ENCODE measurements at places on chromosomes 6 and 20.

- no peak for DNase-seq
These were observed 65.0 kb upstream of the SIRPA start for GRCh38 chr20:1830240-1830639.

GRCh38 chr20:35111141-35111888 lies 18.7 kb upstream of the TRPC4AP start:
- DNase-seq = no peak

- DNase-seq = no peak
These were observed 45.4 kb downstream of the MYB start for GRCh38 chr6:135226537-135226936.

GRCh38 chr20:60244373-60245146 lies 286.3 kb downstream of the CDH26 start:
- no peak for DNase-seq

DNA sequence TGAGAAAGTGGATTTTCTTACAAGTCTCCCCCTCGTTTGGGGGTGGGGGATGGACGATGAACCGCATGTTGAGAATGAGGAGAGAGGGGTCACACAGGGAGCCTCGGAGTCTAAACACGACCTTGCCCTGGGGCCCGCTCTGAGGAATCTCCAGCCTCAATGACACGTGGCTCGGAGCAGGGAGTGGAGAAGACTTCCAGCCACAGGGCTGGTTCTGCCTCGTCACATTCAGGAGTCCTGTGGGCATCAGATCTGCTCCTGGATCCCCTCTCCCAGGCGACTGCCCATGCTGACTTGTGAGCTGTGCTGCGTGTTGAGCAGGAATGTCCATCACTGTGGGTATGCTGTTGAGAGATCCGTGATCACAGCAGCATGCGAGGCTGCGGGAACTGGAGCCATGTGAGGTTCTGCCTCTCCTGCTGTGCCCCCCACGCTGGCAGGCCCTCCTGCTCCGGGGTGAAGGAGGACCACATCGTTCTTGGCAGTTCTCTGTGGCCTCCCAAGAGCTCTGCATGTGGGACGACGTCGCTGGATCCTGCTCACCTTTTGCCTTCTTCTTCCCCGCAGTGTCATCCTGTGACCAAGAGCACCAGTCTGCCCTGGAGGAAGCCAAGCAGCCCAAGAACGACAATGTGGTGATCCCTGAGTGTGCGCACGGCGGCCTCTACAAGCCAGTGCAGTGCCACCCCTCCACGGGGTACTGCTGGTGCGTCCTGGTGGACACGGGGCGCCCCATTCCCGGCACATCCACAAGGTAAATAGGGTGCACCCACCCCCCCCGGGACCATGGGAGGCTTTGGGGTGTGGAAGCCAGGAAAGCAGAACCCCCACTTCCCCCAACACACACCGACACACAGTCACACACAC lies 157.5 kb downstream of the SMOC2 start:
- DNase-seq = no peak

DNA sequence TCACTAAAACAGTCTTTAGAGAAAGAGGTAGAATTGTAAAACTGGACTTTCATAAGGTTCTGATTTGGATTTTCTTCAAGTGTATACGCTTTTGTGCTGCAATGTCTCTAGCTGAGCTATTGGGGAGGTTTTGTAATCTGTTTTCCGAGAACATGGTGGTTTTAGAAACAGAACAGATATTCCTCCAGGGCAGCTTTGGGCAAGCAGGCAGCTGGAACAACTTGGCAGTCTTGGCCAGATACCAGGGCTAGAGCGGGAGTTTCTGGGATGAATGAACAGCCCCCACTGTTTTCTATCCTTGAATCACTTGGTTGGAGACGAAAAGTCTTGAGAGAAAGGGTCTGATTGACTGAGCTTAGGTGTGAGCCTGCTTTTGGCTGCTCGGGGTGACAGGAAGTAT lies 17.1 kb upstream of the ARMC2 start:
- no peak for DNase-seq

GRCh38 chr20:44701118-44701857 lies 13.9 kb upstream of the CCN5 start:
- no peak for DNase-seq

DNA sequence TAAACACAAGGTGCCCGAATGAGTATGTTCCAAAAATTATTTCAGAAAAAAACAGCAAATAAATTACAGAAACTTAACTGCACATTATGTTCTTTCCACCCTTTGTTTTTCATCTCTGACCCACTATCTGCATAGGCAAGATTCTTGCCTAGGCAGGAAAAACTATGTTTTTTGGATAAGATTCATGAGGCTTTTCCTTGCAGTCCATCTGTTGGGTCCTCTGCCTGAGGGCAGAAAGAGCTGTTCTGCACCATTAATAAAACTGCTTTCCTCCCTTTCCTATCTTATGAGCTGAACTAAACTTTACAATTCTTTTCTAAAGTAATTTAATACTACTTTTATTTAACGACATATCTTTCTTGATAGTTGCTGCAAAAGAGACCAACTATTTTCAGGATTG lies 21.1 kb downstream of the ENPP1 start:
- no peak for DNase-seq

DNA sequence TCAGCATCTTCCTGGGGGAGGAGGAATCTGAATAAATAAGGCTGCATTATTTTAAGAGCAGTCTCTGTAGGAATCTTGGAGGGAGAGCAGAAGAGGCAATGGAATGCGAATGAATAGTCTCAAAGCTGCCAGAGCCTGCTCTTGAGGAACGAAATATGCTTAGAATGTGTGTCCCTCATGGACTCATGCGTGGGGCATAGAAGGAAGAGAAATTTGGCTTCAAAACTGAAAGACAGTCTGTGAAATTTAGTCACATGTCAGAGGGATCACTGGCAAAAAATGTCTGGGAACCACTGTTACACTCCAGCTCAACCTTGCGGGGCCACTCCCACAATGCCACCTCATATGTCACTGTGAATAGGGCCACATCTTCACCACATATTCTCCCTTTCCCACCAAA lies 95.5 kb downstream of the GJA10 start:
- DNase-seq = no peak

GRCh38 chr6:71332012-71332411 lies 43.4 kb downstream of the OGFRL1 start:
- DNase-seq = no peak

GRCh38 chr6:36959555-36960250 lies 5.2 kb downstream of the PI16 start:
- no peak for DNase-seq

DNA sequence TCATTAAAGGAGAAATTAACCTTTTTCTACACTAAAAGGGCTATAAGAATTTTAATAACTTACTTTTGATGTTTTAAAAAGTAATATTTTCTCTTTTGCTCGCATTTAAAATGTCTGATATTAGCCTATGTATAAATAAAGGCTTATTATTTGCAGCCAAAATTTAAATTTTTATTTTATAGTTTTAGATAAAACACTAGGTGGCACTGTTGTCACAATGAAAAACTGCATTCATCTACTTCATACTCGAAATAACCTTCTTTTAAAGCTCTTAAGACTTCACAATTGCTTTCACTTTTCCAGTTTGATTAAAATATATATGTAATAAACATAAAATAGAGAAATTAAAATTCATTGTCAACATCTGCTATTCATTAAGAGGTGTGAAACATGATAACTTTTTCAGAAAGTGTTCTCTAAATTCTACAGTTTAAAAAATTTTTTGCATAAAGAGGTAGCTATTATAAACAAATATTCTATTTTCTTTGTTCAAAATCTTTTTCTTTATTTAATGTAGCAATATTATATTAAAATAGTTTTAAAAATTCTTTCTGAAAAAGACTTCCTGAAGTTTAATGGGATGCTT lies 78.8 kb upstream of the DEFB112 start:
- DNase-seq = no peak

- no peak for DNase-seq
These were observed 79.2 kb upstream of the MPC1 start for GRCh38 chr6:166461821-166462460.

DNA sequence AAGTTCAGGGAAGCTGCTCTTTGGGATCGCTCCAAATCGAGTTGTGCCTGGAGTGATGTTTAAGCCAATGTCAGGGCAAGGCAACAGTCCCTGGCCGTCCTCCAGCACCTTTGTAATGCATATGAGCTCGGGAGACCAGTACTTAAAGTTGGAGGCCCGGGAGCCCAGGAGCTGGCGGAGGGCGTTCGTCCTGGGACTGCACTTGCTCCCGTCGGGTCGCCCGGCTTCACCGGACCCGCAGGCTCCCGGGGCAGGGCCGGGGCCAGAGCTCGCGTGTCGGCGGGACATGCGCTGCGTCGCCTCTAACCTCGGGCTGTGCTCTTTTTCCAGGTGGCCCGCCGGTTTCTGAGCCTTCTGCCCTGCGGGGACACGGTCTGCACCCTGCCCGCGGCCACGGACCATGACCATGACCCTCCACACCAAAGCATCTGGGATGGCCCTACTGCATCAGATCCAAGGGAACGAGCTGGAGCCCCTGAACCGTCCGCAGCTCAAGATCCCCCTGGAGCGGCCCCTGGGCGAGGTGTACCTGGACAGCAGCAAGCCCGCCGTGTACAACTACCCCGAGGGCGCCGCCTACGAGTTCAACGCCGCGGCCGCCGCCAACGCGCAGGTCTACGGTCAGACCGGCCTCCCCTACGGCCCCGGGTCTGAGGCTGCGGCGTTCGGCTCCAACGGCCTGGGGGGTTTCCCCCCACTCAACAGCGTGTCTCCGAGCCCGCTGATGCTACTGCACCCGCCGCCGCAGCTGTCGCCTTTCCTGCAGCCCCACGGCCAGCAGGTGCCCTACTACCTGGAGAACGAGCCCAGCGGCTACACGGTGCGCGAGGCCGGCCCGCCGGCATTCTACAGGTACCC lies at the start of gene ESR1:
TSS of gene ESR1 (plus strand) at position 170 of the 858 bp plus-strand sequence. CDS start at position 401, 231 bp downstream.
- DNase-seq = peak; percentile 29

DNA sequence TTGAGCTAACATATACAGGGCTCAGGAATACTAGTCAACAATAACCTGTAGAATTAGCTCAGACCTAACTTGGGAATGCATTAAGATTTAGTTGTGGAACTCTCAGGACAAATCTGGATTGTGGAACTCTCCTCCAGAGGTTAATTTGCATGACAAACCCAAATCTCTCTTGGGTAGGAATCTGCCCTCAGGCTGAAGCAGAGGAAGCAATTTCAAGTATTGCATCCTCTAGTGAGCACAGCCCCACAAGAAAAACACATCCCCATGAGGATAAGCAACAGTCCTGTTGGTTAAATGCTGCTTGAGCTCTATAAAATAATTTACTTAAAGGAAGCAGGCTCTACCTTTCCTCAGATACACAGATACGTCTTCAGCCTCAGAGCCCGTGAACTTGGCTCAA lies 170.9 kb upstream of the STXBP5 start:
- no peak for DNase-seq

DNA sequence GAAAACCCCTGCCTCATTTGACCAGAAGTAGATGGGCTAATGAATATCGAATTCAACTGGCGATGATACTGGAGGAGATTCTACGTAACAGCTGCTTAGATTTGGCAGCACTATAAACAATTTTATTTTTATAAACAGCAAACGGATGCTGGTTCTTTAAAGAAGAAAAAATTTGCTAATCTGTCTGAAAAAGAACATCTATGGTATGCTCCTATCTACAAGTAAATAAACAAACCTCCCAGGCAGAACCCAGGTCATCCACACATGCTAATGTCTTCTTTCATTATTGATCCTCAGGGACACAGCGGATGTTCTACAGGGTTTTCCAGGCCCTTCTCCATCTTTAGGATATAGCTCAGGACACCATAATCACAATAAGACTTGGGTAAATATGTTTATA lies 291.3 kb downstream of the ALDH8A1 start:
- no peak for DNase-seq

DNA sequence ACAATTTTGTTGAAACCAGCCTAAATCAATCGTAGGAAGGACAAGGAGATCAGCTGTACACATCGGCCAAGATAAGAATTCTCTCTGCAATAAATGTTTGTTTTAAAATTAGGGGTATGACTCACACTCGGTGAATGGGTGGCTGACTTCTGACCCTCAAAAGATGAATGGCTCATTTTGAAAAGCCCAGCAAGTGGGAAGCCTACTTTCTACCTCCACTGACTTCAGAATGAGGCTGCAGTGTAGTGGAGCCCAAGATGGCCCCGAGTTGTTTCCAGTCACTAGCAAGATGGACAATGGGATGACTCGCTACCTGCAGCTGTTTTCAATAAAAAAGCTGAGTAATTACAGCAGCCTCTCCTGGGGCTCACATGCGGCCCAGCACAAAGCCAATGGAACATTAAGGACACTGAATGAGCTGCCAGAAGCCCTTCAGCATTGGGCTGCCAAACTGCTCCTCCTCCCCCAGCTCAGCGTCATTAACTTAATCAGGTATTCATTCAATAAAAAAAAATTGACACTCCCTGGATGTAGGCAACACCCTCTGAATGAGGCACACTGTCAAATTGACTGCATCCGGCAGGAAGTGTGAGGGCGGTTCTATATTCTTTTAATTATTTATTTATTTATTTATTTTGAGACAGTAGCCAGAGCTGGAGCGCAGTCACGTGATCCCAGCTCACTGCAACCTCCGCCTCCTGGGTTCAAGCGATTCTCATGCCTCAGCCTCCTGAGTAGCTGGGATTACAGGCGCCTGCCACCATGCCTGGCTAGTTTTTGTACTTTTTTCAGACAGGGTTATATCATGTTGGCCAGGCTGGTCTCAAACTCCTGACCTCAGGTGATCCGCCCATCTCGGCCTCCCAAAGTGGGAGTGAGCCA lies 107.3 kb downstream of the GMPR start:
- DNase-seq = no peak

DNA sequence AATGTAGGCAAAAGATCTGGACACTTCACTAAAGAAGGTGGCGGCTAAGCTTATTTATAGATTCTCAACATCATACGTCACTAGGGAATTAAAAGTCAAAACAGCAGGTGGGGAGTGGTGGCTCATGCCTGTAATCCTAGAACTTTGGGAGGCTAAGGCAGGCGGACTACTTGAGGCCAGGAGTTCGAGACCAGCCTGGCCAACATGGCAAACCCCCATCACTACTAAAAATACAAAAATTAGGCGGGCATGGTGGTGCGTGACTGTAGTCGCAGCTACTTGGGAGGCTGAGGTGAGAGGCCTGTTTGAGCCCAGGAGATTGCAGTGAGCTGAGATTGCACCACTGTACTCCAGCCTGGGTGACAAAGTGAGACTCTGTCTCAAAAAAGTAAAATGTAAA lies 74.6 kb downstream of the GPX5 start:
- no peak for DNase-seq

DNA sequence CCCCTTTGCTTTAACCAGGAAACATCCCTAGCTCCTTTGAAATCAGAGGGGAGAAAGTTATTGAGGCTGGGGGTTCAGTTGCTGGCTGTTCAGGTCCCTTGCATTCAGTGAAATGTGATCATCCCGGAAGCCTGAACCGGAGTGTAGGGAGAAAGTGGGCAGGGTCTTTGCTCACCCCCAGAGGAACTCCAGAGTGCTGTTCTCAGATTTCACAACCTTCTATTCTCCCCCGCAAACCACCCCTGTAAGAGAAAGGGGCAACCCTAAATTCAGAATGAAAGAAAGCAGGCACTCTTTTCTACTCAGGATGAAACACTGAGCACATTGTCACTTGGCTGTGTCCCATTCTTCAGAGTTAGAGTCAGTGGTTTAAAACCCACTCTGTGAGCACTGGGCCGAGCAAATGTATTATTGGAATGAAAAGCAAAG lies 139.8 kb downstream of the KHDC1L start:
- DNase-seq = peak; percentile 50
